ENCODE measurements at places on chromosomes 7 and 10.

DNA sequence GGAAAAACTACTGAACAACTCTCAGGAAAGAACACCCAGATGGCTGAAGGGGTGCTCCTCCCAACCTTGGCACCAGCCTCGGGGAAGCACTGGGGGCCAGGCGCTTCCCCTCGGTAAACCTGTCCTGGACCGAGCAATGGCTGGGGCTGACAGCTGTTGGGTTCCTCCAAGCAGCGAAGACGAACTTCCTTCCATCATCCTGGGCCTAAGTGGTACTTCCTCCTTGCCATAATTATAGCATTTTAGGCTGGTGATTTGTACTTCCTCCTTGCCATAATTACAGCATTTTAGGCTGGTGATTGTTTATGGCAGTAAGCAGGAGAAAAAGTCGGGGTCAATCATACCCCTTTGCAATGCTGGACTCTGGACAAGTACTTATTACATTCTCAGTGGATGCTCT is 69.3 kb downstream of the MYOF start:
- no peak for DNase-seq

DNA sequence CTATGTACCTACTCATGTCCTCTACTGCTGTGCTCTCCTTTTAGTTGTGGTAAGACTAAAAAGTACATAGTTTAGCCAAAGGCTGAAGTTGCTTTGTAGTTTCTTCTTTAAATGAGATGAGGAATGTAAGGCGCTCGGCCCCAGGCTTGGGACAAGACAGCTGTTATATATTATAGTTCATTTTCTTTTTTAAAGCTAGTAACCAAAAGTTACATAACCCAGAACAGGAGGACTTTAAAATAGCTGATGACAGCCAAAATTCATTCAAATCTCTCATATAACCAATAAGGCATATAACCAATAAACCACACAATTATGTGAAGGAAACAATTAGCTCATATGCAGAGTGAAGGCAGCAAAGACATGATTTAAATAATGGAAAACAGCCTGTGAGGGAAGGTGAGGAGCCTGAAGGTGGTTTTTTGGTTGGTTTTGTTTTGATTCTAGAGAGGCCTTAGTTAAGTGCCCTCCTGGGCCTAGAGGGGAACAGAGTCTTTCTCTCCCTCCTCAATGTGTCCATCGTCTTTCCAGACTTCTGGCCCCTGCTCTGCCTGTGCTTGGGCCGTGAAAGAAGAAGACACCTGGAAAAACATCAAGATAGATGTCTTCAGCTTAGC is 35.8 kb downstream of the SLC26A4 start:
- no peak for DNase-seq

DNA sequence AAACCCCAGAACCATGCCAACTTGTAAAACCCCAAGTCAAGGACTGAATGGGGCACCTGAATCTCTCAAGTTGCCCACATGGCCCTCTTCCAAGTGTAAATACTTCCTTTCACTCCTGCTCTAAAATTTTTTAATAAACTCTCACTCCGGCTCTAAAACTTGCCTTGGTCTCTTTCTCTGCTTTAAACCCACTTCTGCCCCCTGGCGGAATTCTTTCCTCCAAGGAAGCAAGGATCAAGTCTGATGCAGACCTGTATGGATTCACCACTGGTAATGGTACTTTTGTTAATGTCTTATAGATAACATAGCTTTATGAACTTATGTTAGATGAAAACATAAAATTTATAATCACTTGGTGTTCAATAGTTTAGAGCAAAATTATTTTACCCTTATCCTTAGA is 33.8 kb downstream of the SLC16A9 start:
- no peak for DNase-seq

GRCh38 chr7:152615031-152615741 is 60.8 kb downstream of the XRCC2 start:
- DNase-seq, result no peak

DNA sequence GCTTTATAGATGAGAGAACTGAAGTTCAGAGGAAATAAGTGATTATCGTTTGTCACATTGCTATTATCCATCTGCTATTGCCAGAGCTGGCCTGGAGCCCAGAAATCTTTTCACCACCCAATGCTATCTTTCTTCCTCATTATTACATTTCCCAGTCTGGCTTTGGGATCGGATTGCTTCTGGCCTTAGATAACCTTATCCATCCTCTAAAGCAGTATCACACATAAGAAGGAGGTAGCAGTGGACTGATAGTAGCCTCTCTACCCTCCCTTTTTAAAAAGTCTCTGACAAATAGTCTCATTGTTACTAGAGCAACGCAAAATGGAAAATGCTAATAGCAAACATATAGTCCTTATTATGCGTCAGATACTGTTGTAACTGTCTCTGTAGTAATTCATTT is 1.3 kb upstream of the CLDN12 start:
- DNase-seq, result no peak

GRCh38 chr7:1108264-1108920 is 20.5 kb downstream of the GPER1 start:
- no peak for DNase-seq

DNA sequence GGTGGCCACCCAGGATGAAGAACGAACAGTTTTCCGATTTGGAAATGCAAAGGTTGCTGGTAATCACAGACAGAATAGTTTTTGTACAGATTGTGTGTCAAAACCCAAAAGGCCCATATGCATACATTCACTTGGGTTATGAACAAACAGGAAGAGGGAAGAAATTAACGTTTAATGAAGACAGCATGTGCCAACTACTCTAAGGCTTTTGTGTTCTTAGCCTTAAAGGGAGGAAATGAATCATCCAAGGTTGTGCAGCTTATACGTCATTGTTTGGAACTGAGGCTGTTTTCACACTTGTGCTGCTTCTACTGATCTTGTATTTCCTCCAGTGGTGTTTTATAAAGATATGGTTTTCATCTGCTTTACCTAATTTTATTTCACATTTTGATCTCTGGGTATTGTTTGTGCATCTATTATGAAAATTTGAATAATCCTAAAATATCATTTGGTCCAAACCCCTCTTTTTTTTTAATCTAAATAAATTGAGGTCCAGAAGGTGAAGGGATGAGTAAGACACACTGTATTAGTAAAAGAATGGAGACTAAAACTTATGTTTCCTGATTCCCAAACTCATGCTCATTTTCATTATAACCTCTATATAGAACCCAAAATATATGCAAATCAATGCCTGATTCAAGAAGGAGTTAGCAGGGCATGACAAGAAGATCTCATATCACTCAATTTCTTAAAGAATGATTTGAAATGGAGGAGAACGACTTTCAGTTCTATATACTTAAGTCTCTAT is 373.1 kb downstream of the THSD7A start:
- no peak for DNase-seq

DNA sequence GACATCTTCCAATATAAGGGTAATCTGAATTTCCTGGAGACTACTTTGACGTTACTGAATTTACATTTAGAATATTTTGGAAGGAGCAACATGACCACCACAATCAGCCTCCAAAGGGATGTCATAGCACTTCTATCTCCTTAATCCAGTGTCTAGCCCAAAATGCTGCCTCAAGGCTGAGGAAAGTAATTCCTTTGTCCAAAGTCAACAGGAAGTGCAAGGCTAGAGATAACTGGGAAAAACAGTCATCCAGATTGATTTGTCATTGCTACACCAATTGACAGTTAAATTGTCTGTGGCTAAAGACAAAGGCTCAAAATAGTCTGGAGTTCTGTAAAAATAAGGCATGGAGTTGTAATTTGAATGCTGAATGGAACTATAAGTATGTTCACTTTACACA is 3.9 kb upstream of the TFPI2 start:
- DNase-seq, result no peak

- no peak for DNase-seq
These were observed 12.1 kb downstream of the TAS2R40 start for GRCh38 chr7:143233816-143234532.

DNA sequence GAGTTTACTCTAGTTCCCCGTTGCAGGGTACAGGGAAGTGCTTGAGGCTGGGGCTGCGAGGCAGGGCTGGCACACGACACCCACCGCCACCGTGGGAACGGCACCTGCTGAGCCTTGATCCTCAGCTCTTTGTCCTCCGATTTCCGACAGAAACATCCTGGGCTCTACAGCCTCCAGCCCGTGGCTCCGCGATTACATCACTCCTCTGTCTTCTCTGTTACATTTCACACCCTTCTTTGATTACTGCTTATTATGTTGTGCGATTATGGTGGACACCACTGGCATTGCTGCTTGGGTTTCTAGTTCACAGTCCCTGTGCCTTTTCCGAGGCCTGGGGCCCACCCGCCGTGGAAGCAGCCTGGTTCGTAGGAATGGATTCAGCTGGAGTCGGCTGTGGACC is 26.9 kb downstream of the FKBP6 start:
- no peak for DNase-seq

- peak; percentile 40 for DNase-seq
These were observed 18.6 kb downstream of the OPALIN start for GRCh38 chr10:96339956-96340904.

DNA sequence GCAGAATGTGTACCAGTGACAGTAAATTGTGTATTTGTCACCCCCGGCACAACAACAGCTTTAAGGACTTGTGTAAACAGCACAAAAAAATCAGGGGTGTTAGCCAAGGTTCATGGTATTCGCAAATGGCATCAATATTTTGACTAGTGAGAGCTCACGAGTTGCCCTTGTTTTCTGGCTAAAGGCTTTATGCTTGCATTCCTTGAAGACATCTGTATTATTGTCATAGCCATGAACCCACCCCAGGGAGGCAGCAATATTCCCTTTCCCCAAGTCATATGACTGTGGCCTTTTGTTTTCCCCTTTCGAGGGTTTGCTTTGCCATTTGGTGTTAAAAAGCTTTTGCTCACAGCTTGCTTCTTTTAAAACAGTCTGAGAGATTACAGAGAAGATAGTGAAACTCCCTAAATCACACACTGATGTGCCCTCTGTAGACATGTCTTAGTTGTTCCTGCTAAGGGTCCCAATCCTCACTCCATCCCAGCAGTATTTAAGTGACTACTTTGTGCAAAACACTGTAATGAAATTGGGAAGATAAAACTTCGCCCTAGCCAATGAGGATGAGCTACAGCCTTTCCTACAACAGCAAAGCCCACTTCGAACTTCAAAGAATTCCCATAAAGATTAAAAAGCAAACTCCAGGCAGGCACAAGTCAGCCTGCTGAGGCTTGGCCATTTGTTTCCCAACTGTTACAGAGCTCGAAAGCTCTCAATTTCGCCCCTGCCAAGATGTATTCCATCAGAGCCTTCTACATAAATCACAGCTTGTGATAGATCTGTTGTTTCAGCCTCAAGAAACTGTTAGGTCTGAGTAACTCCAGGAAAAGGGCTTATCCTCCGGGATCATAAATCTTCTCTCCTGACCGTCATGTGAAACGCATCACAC is 172.3 kb downstream of the ADAM12 start:
- peak; percentile 64 for DNase-seq

DNA sequence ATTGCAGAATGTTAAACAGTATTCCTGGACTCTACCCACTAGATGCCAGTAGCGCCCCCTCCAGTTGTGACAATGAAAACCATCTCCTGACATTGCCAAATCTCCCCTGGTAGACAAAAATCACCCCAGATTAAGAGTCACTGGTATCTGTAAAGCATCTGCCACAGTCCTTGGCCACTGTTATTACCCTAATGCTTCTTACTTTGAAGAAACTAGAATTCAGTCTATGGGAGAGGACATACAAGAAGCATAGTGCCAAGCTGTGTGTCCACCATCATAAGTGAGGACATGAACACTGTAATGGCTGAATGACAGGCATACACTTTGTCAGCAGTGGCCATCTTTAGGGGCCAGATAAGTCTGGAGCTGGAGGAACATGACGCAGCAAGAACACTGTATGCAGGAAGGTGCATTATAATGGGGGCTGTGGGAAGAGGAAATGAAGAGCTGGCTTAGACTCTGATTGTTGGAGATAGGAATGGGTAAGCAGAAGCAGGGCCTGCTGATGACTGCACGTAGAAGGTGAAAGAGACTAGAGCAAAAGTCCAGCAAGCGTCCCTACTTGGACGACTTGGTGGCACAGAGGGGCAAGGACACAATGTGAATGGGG is 32.5 kb downstream of the CBX3 start:
- no peak for DNase-seq
